ENCODE measurements at places on chromosomes 7 and 10. TPM values are rescaled to one million over a fixed set of nuclear protein-coding genes. Genes with fewer than 3 reads are reported as not detected.

The MYL10 gene
- total RNA-seq: not detected

The HECTD2 gene
- total RNA-seq: 6.0 TPM

The LDB3 gene
- 0.45 TPM for total RNA-seq

The IFIT2 gene
- 8.5 TPM for total RNA-seq

The CNTNAP2 gene
- 6.2 TPM for total RNA-seq

The FOXI2 gene
- total RNA-seq: not detected

The NPY4R2 gene
- total RNA-seq: not detected

The CYP2C19 gene
- total RNA-seq: not detected

The C10orf67 gene
- not detected for total RNA-seq

The CYCS gene
- total RNA-seq: 218 TPM

GRCh38 chr7:151857866-151858450 lies 19.0 kb downstream of the PRKAG2 start:
- no peak for DNase-seq

DNA sequence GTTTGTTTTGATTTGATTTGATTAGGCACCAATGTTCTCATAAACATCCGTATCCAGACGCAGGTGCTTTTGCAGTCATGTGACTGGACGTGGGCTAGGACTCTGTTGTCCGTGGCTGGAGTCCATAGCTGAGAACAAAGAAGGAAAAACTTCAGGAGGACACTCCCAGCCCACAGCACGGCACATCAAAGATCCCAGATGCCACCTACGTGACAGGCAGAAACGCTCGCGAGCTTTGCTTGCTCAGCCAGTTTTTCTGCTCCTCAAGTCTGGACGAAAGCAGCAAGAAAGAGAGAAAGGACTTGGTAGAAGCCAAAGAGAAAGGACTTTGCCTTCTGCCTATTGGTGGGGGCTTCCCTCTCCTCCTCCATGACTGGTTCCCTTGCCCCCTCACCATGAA lies 6.9 kb upstream of the ZKSCAN1 start:
- DNase-seq: no peak

GRCh38 chr7:111390000-111390399 lies 172.3 kb downstream of the IMMP2L start:
- no peak for DNase-seq

GRCh38 chr7:82156168-82156567 lies 287.4 kb downstream of the CACNA2D1 start:
- DNase-seq: no peak

- no peak for DNase-seq
Measured at GRCh38 chr10:96758423-96758822, 38.1 kb upstream of the PIK3AP1 start.

DNA sequence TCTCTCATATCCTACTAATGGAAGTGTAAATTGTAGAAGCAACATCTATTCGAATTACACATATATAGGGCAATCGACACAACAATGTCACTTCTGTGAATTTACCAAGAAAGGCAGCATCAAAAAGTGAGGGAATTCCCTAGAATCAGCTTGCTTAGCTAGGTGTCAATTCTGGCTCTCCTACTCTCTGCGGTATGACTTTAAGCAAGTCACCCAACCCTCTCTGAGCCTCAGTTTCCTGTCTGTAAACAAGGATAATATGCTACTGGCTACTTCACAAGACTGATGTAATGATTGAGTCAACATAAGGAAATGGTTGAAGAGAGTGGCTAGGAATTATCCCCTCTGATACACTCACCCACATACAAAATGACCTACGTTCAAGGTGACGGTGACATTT lies 19.4 kb downstream of the CCDC6 start:
- no peak for DNase-seq

- DNase-seq: peak; percentile 51
Measured at GRCh38 chr10:23994459-23995046, 214.4 kb upstream of the KIAA1217 start.

GRCh38 chr10:7417103-7417623 lies 6.3 kb upstream of the SFMBT2 start:
- no peak for DNase-seq

GRCh38 chr10:30742471-30742870 lies 112.9 kb upstream of the LYZL2 start:
- DNase-seq: no peak

GRCh38 chr7:33357846-33358245 lies 228.5 kb downstream of the BBS9 start:
- DNase-seq: no peak

DNA sequence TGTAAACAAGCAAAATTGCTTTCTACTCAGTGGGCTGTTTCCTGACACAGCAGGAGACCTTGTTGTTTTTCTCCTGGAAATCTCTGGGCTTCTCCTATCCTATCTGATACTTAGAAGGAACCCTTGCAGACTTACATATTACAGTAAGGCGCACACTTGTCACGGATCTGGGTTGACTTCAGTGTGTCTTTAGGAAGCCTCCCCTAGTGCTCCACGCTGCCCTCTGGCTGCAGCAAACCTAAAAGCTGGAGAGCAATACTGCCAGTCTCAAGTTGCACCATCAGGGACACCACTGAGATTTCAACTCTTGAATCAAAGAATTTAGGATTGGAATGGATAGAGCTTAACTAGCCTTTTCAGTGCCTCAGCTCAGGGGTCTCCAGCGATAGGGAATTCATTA lies 495.3 kb downstream of the LRMDA start:
- no peak for DNase-seq

- peak; percentile 94 for DNase-seq
Measured at GRCh38 chr7:151736403-151736909, 140.5 kb downstream of the PRKAG2 start.

- DNase-seq: no peak
Measured at GRCh38 chr7:44331682-44332081, 6.3 kb upstream of the CAMK2B start.

- peak; percentile 31 for DNase-seq
Measured at GRCh38 chr10:48604039-48604990, 558 bp downstream of the ARHGAP22 start.

DNA sequence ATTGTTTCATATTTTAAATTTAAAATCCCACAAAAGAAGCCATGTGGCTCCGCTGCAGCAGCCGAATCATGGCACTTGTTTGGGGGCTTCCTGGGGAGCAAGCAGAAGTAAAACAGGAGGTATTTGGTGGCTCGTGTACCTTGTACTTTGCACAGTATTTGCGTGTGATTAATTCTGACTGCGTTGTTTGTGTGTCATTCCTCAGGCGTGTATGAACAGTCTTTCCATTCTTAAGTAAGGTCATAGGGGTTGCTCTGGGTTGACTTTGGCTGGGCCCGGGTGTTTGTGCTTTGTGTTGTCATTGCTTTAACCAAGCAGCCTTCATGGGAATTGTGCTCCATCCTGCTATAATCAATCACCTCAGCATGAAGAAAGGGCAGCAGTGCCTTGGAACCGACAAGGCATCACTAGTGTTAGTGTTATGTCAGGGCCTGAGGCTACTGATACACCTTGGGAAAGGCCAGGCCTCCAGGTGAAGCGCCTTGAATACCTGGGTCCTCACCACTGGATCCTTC lies 182.4 kb downstream of the ARHGAP21 start:
- no peak for DNase-seq

DNA sequence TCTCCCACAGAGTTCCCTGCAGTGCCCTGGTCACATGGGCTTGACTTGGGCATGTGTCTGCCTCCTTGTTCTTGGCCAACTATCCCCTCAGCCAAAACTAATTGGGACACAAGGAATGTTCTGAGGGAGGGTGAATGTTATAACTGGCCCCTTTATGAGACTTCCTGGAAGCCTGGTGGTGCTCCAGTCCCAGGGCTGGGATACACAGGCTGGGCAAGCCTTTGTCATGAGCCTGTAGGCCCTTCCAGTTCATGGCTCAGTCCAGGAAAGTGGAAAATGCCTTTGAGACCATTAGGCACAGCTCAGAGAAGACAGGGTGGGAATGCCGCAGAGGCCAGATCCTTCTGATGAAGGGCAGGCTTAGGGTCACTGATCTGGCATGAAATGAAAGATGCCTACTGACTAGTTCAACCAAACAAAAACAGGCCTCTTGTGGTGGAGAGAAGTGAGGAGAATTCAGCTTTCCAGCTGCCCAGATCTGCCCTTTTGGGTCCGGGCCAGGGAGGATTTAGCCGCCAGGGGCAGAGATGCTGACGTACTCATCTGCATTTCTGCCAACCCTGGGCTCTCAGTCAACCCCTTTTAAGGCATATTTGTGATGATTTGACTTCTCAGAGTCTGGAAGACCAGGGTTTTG lies 961.5 kb downstream of the KCNMA1 start:
- DNase-seq: no peak

- DNase-seq: no peak
Measured at GRCh38 chr10:53463539-53463938, 691.0 kb upstream of the MBL2 start.

- no peak for DNase-seq
Measured at GRCh38 chr7:25493805-25494366, 265.6 kb upstream of the NPVF start.

DNA sequence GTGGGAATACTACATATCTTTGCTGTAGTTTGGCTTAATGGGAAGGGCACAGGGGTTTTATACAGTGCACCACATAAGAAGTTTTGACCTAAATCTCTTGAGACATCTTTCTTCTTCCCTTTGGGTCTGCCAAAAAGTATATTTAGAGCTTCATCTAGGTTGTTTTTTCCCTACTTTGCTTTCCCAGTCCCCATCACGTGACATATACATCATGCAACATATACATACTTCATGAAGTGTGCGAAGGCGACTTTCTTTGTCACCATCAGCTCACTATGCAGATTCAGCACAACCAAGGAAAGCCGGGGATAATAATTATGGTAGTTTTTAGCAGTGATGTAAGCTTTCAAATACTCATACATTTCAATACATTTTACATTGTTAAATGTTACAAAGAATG lies 177.1 kb upstream of the PPP1R3A start:
- no peak for DNase-seq

DNA sequence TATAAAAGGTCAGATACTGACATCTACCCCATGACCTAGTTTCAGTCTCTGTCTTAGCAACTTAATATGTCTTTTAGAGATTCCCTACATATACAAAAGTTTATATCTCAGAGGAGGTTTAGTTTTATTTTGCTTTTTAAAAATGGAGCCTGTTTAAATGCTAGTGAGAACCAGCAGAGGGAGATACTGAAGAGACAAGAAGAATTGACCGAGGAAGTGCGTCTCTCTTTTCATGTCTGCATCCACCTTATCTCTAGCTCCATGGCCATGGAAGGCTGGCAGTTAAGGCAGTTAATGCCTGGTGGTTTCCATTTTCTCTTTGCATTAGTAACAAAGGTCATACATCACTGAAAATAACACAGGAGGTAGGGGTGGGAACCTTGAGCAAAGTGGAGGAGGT lies 10.7 kb downstream of the SUV39H2 start:
- DNase-seq: no peak

DNA sequence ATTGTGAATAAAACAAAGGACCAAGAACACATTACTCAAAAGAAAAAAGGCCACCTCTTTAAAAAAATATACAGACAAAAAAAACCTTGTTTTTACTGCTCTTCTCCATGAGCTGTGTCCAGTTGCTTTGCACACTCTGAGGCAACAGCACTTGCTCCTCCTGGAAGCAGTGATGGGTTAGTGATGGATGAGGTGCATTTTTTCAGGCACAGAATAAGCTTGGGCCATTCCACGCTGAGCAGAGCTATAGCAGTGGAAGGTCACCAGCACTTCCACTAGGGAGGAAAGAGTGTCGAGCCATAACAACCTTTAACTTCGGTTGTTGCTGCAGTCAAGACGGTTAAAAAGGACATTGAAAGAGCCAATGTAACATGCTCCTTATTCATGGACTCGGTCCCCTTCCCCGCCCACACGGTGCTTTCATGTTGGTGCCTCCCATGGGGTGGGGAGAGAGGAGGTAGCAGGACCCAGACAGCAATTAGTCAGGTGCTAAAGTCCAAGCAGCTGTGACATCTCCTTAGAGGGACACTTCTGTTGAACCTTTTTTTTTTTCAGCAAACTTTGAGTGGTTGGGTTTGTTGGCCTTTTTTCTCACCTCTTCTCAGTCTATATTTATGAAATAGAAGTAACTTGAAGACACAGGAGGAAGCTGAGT lies 136.5 kb upstream of the ADARB2 start:
- no peak for DNase-seq

Measured in Daoy (cell line).